ENCODE measurements at places on chromosomes 3 and 15. TPM values are rescaled to one million over a fixed set of nuclear protein-coding genes. Genes with fewer than 3 reads are reported as not detected.

Gene TRH
- polyA plus RNA-seq, result 0.12 TPM

Gene TEX9
- 36.9 TPM for polyA plus RNA-seq

Gene ZPLD1
- 0.60 TPM for polyA plus RNA-seq

Gene SPRED1
- 36.2 TPM for polyA plus RNA-seq

Gene TMEM158
- polyA plus RNA-seq, result 5.2 TPM

Gene DLEC1
- 2.0 TPM for polyA plus RNA-seq

Gene NLGN1
- polyA plus RNA-seq, result 2.9 TPM

Gene TGM4
- 0.18 TPM for polyA plus RNA-seq

Gene CCDC33
- 9.0 TPM for polyA plus RNA-seq

All from left kidney (tissue), 8 donors.